Stimulated activated naive CD4-positive, alpha-beta T cell (primary cell): ENCODE measurements at places on chromosomes 2 and 18.

GRCh38 chr2:187272255-187272654 lies 175.8 kb downstream of the CALCRL start:
- no peak for DNase-seq

DNA sequence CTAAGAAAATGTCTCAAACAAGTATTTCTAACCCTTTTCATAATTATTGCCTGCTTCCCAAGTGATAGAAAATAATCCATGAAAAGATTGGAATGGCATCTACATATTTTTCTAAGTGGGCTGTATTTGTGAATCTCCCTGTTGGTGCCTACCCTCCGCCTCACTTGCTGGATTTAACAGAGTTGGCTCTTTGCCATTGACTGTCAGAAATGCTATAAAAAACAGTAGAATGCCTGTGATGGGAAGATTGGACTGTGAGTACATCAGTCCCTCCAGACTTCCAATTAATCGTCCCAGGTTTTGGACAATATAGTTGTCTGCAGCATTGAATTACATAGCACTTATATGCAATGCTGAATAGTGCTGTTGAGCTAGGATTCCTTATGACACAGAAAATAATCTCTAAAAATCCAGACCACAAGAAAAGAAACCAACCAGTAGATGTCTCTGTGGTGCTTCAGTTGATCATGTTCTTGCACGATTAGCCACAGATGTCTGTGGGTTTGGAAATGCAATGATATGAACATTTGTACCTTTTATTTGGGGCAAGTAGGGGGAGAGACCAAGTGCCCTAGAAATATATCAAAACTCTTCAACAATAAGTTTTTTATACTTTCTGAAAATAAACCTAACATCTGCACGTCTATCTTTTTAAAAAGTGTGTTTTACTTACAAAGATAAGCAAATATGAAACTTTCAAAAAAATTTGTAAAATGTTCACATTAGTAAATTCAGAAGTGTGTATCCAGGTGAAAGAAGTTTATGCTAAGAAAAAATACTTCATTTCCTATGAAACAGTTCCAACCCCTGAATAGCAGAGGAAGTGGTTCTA lies 88.5 kb downstream of the DYNAP start:
- DNase-seq = peak; percentile 30

GRCh38 chr2:53423465-53423864 lies 344.1 kb upstream of the CHAC2 start:
- DNase-seq = no peak

DNA sequence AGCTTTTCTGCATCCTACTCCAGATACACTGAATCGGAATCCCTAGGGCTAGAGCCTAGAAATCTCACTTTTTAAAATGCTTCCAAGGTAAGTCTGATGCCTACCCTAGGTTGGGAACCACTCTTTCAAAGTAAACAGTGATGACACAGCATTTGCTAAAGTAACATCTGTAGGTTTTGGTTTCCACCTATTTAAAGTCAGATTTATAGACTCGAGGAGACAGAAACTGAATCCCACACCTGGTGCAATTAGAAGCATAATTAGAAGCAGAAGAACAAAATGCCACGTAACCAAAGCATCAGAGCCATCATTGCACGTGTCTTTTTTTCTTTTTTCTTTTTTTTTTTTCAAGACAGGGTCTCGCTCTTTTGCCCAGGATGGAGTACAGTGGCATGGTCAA lies 40.9 kb downstream of the PDK1 start:
- no peak for DNase-seq

- DNase-seq = no peak
Observed at GRCh38 chr18:23103449-23103848, 31.8 kb upstream of the CABLES1 start.

GRCh38 chr2:128301501-128301966 lies 17.1 kb downstream of the HS6ST1 start:
- DNase-seq = no peak

GRCh38 chr18:52160636-52161035 lies 179.4 kb upstream of the DCC start:
- DNase-seq = no peak

DNA sequence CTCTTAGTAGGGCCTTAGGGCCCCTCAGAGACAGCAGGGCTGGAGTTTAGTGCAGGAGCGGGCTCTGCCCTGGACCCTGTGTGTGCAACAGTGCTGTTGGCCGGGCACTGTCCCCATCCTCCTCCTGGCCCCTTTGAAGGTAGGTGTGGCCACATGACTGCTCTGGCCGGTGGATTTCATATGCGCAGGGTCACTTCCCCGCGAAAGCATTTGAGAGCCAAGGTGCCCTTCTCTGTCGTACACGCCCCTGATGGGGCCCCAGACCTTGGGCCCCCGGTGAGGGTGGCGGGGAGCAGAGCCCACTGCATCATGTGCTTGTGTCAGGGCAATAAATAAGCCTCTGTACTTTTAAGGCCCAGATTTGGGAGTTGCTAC lies 15.5 kb downstream of the TMEM177 start:
- no peak for DNase-seq

DNA sequence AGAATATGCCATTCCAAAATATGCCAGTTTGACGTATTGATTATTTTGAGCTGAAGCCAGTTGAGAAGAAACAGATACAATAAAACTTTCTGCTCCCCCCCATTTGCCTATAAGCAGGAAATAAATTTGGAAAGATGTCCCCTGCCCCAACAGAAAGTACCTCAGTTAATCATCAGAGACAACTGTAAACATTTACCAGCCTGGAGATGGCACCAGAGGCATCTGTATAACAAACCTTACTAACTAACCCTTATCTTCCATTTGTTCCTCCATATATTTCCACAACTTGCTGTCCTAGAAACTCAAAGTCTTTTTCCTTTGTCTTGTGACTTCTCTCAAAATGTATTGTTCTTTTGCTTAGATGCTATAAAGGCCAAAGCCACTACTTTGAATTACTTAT lies 93.8 kb downstream of the AKAIN1 start:
- no peak for DNase-seq

DNA sequence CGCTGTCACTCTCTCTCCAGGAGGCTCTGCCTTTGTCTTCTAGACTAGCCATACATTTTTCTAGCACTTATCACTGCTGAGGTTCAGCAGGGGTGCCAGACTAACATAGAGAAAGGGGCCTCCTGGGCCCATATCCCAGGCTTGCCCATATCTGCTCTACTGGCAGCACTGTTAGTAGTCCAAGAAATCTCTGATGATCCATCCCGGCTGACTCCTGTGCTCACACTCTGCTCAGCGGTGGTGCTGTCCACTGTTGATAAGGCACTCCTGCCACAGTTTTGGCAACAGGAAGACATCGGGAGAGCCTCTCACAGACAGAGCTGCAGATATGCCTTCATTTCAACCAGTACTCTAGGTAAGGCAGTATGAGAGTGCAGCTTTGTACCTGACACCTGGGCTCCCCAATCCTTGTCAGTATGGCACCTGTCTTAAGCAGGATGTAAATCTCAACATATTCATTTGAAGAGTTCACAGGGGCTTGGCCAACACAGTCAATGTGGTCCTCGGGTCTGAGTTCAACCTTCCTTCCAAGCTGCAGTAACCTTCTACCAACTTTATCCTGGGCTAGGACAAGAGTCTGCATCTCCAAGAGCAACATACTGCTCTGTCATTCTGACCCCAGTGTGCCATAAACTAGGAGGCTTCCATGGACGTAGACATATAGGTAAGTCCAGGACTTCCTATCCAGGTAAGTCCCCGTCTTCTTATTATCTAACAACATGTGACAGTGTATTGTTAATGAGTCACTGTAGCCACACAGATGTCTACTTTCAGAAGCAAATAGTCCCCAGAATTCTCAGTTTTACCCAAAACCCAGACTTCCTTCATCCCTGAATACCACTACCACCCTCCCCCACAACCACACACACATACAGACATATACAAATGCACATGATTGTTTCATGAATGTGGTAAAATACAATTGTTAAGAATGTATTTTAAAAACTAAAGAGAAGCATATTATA lies 16.2 kb downstream of the KLF7 start:
- DNase-seq = no peak

DNA sequence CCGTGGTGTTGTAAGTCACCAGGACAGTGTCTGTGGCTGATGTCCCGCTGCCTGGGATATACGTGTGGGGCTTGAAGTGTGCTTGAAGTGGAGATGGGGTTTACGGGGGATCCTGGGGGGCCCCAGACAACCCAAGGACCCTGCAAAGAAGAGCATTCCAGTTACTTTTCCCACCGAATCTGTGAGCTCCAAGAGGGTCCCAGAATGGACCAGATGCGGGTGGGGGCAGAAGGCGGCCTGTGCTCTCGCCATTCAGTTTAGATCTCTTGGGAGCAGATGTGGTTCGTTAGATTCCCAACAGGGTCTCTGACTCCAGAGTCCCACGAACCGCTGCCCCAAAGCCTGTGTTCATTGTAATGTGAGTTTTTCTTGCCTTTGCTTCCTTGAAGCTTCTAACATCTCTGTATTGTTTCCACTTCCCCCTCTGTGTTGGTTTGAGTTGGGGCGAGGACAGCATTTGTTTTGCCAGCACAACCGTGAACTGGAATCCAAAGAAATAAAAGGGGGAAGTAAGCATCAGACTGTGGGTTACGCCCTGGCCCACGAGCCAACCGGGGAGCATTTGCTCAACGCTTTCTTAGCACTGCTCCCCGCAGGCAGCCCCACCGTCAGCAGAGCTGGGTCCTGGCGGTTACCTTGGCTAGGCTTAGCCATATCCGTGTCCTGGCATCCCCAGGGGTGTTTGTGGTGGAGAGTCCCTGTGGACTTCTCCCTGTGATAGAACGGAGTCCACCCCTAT lies 92.1 kb downstream of the SH3BP4 start:
- DNase-seq = no peak

DNA sequence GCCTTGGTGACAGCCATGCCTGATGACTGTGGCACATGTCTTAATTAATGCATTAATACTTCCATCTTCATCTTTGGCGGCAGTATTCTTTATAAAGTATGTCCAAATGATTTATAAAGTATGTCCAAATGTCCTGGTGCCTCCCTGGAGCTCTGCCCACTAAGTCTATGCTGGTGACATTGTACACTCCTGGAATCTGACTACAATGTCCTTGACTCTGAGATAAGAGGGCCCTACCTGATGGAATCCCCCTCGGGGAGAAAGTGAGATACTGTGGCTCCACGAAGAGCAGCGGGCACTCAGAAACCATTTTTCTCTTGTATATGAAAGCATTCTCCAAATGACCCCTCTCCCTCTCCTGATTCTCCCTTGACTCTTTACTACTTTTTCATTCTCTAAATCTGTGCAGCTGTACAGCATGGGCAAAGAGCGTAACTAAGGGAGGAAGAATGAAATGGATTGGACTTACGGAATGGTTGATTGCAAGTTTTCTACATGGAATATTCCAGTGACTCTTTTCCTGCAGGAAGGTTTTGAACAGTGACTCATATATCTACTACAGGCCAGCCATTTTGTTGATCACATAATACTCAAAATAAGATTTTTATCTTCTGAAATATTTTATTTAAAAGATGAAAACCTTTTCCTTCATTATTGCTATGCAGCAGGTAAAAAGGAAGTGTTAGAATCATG lies 17.3 kb downstream of the RAB12 start:
- no peak for DNase-seq

DNA sequence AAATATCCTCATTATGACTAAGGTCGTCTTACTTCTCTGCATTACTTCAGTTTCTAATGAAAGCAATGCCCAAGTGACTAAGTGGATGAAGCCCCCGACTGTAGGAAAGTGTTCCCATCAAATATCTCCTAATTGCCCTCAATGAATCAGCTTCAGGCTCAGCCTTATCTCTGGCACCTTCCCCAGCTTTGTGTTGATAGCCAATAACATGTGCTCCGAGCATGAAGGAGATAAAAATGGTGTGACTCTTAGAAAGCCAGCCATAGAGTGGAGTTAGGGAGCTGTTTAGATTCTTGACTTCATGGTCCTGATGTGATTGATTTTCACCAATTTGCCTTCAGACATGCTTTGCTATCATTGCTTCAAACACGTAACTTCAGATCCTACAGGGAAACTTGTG lies 339.2 kb upstream of the NRP2 start:
- no peak for DNase-seq

- no peak for DNase-seq
Observed at GRCh38 chr2:148979919-148980277, 58.6 kb upstream of the LYPD6B start.

GRCh38 chr2:64840426-64840881 lies 148.7 kb upstream of the SLC1A4 start:
- no peak for DNase-seq

DNA sequence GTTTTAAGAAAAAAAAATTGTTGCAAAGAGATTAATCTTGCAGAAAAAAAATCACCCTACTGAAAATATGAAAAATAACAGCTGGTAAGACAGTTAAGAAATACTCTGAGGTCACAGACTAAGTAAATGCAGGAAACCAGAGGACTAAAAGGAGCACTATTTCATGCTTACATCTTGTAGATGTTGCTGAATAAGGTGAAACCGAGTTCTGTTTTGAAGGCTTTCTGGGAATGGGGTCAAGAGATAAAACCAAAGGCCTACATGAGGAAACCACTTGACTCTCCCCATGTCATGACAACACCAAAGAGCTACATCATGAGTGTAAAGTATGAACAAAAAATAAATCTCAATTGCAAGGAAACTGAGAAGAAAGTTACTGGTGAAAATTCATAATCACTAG lies 197.6 kb downstream of the LRP1B start:
- DNase-seq = no peak

GRCh38 chr2:38376346-38377049 lies 575 bp downstream of the ATL2 start:
- peak; percentile 40 for DNase-seq
